Right ventricle myocardium superior (tissue), 1 donor: ENCODE measurements at places on chromosomes 12 and 14. TPM values are rescaled to one million over a fixed set of nuclear protein-coding genes. Genes with fewer than 3 reads are reported as not detected.

GRCh38 chr12:125185311-125185739 is 120.1 kb downstream of the AACS start:
- no peak for DNase-seq

GRCh38 chr14:21256539-21257393 is 12.5 kb downstream of the HNRNPC start:
- no peak for DNase-seq

- no peak for DNase-seq
Measured at GRCh38 chr12:131591136-131591535, 119.8 kb upstream of the SFSWAP start.

The CPNE6 gene
- total RNA-seq, result not detected

- DNase-seq, result no peak
Measured at GRCh38 chr14:57479197-57479596, 14.5 kb downstream of the CCDC198 start.

The CCDC60 gene
- total RNA-seq, result not detected

- no peak for DNase-seq
Measured at GRCh38 chr14:33480887-33481184, 470.0 kb downstream of the EGLN3 start.

The ABCC9 gene
- total RNA-seq, result 77.6 TPM

The GPD1 gene
- total RNA-seq, result 38.3 TPM

GRCh38 chr12:3161861-3162260 is 84.7 kb downstream of the TSPAN9 start:
- no peak for DNase-seq

GRCh38 chr12:109738209-109738608 is 24.6 kb downstream of the FAM222A start:
- peak; percentile 30 for DNase-seq

- DNase-seq, result no peak
Measured at GRCh38 chr14:91146661-91147060, 32.8 kb downstream of the DGLUCY start.

The RFLNA gene
- total RNA-seq, result 0.16 TPM

DNA sequence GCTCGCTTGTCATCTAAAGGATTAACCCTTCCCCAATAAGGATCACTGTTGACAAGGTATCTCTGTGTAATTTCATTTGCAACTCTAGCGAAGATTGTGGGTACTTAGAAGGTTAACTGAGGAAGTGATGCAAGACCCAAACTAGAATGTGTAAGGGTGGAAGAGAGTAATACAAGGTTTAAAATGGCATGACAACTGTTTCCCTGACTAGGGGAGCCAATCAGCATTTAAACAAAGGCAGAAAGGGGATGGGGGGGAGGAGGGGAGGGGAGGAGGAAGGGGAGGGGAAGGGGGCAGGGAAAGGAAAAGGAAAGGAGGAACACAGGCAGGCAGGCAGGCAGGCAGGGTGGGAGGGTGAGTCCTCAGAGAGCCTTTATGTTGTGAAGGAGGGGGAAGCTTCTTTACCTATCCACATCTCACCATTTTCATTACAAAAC is 31.1 kb downstream of the NRDE2 start:
- DNase-seq, result no peak

DNA sequence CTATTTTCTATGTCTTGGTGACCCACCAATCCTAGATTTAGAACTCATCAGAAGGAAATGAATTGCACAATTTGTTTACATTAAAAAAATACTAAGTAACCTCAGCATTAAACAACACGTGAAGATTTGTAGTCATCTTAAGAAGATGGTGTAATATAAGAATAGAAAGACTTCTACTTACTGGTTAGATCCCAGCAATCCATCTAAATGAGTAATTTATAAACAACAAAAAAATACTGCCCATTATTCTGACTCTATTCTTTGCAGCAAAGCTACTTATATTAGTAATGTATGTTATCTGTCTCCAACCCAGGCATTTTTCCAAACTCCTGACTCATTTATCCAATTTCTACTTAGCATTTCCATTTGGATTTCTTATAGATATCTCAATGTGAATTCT is 67.8 kb downstream of the CD163L1 start:
- DNase-seq, result no peak

The RASSF9 gene
- 4.5 TPM for total RNA-seq

GRCh38 chr12:80056845-80057244 is 42.5 kb upstream of the OTOGL start:
- DNase-seq, result no peak

The TIGAR gene
- 13.6 TPM for total RNA-seq

The LRP1-AS gene
- not detected for total RNA-seq

The ST8SIA1 gene
- 3.3 TPM for total RNA-seq

The LMO3 gene
- total RNA-seq, result 2.3 TPM

The TTC6 gene
- not detected for total RNA-seq

- DNase-seq, result no peak
Measured at GRCh38 chr12:11853126-11853525, 203.7 kb downstream of the ETV6 start.
